Thyroid gland (tissue), 4 donors: ENCODE measurements at places on chromosomes 5 and 9.

GRCh38 chr9:130073373-130073772 is 19.7 kb downstream of the GPR107 start:
- DNase-seq, result no peak

GRCh38 chr5:75659791-75660450 is 48.7 kb downstream of the ANKDD1B start:
- DNase-seq, result no peak

DNA sequence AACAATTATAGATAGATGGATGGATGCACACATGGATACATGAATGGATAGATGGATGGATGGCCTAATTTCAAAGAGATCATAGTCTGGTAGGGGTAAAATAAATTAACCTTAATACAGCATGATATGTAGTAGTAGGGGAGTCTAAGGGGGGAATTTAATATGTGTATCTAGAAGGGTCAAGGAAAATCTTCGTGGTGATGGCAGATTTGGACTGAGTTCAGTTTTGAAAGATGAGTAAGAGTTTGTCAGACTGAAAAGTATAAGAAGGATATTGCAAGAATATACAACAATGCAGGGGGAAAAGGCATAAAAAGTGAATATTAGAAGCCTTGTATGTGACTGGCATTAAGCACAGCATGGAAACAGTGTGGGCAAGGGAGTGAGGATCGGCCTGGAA is 98.7 kb downstream of the ZNF462 start:
- DNase-seq, result no peak

- no peak for DNase-seq
These were observed 83.3 kb upstream of the CCDC112 start for GRCh38 chr5:115379622-115380344.

GRCh38 chr5:95771892-95772291 is 40.8 kb downstream of the RHOBTB3 start:
- no peak for DNase-seq
